ENCODE measurements at places on chromosomes 6 and 20.
A peak's percentile ranks its signal among the peaks of the same experiment; 100 is the strongest.

DNA sequence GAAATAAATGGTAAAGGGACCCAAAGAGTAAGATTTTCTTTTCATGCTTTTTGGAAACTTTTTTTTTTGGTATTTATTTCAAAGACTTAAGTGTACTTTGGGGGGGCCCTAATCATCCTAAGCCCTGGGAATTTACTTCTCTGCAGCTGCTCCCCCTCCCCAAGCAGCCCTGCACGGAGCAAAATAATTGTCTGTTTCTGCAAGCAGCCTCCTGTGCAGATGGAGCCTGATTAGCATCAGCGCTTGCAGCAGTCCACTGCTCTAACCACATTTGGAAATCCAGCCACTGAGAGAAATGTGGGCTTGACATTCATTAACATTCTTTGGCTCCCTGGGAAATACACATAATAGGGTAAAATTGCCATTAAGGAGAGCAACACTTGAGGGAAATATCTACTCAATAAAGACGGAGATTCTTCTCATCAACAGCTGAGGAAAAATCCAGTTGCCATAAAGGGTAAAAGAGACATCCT, 309.2 kb upstream of the MAP3K7 start:
- DNase-seq: peak; percentile 47

DNA sequence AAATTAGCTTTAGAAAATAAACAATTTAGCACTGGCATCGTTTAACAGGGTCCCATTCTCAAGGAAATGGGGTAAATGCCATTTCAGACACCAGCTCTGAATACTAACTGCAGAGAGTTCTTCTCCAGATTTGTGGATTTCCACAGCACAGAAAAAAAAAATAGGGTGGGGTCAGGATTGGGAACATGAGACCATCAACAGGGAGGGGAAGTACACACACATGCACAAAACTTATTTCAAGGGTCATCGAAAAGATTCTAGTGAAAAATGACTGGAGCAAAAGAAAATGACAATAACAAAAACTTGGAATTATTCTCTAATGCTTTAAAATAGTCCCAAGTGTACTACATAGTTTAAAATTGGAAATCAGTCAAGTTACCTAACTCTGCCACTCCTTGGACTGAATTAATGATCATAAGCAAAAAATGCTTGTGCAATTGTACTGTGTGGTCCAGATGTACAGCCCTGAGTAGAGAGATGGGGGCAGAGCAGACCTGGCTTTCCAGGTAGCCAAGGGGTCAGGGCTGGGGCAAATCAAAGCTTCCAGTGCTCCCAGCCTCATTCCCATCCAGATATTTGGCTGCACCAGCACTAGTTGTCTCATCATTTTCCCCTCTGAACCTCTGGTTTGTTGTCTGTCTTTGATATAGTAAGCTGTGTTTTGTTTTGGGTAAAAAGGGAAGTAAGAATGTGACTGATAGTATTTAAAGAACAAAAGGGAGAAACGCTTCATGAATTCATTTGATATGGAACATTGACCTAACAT, 152.4 kb downstream of the SOBP start:
- no peak for DNase-seq

DNA sequence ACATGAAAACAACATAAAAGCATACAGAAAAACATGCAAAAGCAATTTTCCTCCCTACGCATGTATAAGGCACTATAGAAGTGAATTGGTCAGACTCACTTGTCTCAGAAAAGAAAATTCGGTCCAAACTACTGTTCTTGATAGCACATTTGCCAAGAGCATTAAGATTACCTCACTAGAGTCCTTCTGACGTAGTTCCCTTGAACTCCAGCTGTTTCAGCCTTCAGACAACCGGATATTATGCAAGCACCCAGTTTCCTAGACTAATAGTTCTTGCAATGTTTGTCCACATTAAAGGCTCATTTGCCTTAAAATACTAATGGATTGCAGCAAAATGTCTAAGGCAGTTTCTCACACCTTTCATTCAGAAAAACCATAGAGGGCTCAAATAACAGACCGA, 2.5 kb upstream of the CASS4 start:
- DNase-seq: no peak

GRCh38 chr20:9172851-9173250, 104.0 kb downstream of the PLCB4 start:
- DNase-seq: peak; percentile 33

DNA sequence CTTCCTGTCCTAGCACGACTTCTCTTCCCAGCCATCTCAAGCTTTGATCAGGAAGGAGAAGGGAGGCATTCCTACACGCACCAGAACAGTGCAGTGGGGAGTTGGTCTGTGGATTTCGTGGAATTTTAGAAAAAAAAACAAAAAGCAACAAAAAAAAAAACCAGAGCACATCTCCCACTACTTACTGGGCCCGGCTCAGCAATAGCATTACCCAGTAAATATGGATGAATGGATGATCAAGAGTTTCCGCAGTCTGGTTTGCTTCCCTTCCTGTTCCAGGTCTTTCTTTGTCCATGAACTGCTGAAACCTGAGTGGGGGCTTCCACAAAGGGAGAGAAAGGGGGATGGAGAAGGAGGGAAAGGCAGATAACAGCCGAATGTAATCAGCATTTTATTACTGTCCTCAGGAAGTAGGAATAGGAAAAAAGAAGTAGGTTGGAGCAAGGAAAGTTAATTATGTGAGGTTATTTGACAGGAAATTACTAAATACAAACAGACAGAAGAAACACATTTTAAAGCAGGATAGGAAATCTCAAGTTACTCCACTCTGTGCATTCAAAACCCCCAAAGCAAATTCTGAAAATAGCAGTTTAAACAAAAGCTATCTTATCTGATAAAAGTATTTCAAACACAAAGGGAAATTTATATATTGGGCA, 349.0 kb downstream of the PRL start:
- no peak for DNase-seq

- DNase-seq: no peak
Observed at GRCh38 chr6:82866446-82866845, 199.2 kb downstream of the UBE3D start.

- no peak for DNase-seq
Observed at GRCh38 chr6:22468256-22468965, 101.0 kb upstream of the HDGFL1 start.

DNA sequence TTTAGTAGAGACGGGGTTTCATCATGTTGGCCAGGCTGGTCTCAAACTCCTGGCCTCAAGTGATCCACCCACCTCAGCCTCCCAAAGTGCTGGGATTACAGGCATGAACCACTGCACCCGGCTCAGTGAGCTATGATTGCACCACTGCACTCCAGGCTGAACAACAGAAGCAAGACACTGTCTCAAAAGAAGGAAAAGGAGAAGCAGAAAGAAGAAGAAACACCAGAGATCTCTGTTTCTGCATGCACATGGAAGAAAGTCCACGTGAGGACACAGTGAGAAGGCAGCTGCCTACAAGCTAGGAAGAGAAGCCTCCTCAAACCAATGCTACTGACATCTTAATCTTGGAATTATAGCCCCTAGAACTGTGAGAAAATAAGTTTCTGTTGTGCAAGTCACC, 16.0 kb downstream of the ECT2L start:
- no peak for DNase-seq

DNA sequence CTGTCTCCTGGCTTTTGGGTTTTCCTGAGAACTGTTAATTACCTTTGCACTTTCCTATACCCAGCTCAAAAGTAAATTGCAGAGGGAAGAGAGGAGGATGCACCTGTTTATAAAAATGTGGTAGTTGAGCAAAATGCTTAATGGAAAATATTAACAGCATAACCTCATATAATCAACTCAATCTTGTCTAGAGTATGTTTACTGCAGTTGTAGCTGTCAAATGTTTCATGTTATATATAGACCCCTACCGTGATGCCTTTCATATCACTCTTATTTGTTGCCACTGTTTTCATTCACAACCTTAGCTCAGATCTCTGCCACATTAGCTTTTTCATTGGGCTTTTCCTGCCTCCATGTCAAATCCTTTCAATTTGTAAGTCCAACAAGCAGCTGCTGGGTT, 36.0 kb downstream of the ANKRD6 start:
- DNase-seq: no peak

- no peak for DNase-seq
Observed at GRCh38 chr6:153476243-153476642, 345.2 kb upstream of the RGS17 start.

GRCh38 chr20:41654292-41654691, 36.1 kb upstream of the CHD6 start:
- peak; percentile 46 for DNase-seq

- DNase-seq: no peak
Observed at GRCh38 chr20:20051767-20052073, 546 bp downstream of the CRNKL1 start.

DNA sequence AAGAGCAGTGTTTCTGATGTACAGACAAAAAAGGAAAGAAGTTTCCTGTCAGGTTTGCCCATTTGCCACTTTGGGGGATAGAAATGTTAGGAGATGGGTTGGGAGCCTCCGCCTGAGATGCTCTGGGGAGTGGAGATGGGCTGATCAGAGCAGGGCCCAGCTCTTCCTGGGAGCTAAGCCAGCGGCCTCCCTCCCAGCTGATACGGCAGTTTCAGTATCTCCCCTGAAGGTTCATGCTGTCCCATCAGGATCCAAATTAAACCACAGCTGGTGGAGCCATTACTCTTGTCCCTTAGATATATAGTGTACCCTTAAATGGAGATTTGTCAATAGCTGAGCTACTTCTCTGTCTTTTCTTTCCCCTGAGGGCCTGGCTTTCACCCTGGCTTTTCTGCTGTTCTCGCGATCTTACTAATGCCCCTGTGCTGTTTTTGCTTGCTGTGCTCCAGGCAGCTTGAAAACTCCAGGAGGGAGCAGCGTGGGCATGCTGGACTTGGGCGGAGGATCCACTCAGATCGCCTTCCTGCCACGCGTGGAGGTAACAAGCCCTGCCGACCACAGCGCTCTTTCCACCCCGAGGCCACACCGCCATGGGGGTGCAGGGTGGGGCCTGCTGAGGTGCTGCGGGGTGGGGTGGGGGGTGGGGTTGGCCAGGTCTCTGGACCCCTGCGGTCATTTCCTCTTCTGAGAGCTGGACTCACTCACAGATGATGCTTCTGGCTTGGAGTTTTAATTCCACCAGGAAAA, 20.9 kb downstream of the ENTPD6 start:
- DNase-seq: no peak

DNA sequence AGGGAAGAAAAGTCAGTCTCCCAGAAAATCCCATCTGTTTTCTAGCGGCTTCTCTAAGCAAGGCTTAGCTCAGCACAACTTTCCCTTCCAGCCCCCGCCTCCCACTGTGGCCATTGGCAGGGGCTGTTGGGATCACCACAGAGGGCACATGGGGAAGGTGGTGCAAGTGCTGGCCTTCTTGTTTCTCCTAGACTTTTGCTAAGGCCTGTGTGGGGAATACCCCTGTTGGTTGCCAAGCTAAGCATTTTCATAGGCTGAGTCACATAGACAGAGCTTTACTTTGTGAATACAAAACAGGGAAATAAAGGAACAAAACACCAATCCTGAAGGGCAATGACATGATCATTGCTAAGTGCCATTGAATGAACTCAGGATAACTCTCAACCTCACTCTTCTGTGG, 32.4 kb upstream of the TIAM2 start:
- no peak for DNase-seq

- no peak for DNase-seq
Observed at GRCh38 chr6:165615636-165616035, 47.4 kb downstream of the PDE10A start.

- no peak for DNase-seq
Observed at GRCh38 chr6:90338409-90338808, 41.8 kb upstream of the BACH2 start.

DNA sequence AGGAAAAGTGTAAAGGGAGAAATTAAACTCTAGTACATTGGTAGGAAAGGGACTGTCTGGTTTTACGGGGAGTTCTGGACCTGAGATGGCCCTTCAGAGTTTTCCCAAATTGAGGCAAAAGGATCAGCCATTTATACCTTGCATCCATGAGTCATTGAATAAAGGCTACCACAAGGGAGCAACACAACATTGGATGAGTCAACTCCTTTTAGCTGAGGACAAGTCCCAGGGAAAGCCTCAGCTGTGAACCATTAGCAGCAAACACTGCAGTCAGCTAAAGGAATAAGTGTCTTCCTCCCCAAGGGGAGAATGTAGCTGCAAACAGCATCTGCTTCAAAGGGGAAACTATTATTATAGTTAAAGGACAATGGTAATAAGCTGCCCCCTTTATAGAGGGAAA, 468.7 kb upstream of the ID4 start:
- no peak for DNase-seq

DNA sequence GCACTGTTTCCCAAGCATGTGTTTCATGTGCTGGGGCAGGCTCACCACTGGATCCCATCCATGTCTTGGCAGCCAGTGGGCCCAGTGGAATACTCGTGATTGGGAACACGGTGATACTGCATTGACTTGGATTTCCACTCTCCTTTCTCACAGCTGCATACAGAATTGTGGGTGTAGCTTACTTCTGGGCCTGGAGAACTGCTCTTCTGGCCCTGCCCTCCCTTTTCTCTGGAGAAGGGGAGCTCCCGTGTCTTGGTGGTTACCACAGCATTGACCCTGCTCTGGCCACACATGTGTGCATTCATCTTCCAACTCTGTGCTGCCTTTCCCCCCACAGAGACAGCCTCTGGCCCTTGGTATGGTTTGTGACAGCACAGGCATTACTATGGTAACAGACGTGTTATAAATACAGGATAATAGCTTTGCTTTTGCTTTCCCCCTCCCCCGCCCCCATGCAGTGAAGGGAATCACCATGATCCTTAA, 21.6 kb downstream of the SOBP start:
- no peak for DNase-seq

DNA sequence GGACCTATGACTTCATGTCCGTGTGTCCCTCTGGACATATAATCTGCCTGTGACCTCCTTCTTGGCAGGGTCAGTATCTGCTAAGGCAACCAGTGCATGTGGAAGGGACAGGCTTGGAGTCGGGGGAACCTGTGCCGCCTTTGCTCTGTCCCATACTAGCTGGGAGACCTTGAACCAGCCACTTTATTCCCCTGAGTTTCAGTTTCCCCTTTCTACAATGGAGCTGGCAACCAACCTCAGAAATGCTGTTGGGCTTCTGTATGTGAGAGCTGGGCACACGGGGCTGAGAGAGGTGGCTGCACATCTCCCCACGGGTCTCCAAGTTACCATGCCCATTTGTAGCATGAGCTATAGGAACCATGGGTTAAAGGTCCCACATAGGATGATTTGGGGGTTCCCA, 53.8 kb downstream of the CD40 start:
- no peak for DNase-seq

GRCh38 chr6:136334853-136335252, 45.2 kb upstream of the BCLAF1 start:
- DNase-seq: peak; percentile 29

GRCh38 chr6:112933947-112934346, 586.8 kb downstream of the RFPL4B start:
- DNase-seq: no peak

- no peak for DNase-seq
Observed at GRCh38 chr6:87925373-87926060, 122.1 kb upstream of the SPACA1 start.
